ENCODE measurements at places on chromosomes 2 and 18.

- DNase-seq = no peak
Measured at GRCh38 chr18:49072524-49072934, 121.8 kb upstream of the SMAD7 start.

DNA sequence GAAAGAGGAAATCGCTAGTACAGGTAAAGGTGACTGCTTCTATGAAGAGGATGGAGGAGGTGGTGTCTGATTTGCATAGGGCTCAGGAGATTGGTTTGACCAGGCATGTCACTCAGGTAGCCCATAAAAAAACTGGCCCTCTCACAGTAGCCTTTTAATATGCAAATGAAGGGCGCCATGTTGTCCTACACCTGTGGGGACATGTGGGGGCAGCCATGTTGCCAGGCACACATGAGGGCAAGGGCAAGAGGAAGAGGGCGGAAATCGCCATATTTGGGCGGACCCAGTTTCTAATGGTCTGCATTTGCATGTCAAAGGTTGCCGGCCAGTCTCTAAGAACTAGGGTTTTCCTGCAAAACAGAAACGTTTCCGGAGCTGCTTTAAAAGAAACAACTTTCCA is 1330.6 kb downstream of the DSC3 start:
- DNase-seq = no peak

GRCh38 chr2:107197594-107198294 is 311.8 kb upstream of the ST6GAL2 start:
- DNase-seq = no peak

- DNase-seq = no peak
Measured at GRCh38 chr18:9834551-9834950, 51.2 kb upstream of the TXNDC2 start.

DNA sequence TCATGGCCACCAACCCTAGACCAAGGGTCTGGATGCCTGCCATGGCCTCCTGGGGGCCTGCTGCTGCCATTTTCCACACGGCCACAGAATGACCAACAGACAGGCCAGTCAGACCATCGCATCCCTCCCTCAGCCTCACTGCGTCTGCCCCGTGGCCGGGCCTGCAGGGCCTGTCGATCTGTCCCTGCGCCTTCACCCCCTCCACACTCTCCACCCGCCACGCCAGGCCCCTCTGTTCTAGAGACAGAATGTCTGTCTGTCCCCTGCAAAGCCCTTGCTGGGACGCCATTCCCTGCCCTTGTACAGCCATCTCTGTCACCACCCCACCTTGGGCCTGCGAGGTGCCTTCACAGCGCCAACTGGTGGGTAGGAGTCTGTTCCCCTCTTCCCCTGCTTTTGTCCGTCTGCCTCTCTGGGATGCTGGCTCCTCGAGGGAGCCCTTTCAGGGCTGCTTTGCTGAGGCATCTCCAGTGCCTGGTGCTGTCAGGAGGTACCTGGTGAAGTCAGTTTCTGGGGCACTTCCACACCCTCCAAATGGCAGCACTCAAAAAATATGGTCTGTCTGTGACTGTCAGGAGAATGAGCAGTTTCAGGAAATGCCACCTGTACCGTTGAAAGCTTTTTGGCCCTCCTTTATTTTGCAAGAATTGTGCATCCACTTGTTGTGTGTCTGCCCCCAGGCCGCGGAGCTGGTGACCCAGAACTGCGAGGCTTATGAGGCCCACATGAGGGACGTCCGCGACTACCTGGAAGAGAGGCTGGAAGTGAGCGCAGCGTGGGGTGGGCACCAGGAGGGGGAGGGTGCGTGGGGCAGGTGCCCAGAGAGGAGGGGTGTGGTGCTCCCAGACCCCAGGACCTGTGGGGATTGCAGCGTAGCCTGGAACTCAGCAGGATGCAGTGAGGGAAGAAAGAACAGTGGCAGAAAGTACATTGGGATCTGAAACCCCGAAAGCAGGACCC is 6.7 kb upstream of the ESPNL start:
- no peak for DNase-seq

DNA sequence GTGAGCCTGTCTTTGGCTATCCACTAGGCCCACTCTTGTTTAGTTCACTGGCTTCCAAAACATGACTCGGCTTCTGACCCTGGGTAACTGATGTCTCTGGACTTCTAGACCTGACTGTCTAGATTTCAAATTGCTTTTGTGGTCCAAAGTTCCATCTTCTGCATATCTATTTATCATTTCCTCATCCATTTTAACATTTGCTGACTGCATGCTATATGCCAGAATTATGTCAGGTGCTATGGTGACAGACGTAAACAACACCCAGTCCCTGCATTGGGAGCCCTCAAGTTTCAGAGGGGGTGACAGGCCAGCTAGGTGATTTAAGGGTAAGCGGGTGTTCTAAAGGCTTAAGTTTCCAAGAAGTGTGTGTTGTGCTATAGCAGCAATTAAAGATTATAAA is 140.9 kb downstream of the PIEZO2 start:
- DNase-seq = no peak

DNA sequence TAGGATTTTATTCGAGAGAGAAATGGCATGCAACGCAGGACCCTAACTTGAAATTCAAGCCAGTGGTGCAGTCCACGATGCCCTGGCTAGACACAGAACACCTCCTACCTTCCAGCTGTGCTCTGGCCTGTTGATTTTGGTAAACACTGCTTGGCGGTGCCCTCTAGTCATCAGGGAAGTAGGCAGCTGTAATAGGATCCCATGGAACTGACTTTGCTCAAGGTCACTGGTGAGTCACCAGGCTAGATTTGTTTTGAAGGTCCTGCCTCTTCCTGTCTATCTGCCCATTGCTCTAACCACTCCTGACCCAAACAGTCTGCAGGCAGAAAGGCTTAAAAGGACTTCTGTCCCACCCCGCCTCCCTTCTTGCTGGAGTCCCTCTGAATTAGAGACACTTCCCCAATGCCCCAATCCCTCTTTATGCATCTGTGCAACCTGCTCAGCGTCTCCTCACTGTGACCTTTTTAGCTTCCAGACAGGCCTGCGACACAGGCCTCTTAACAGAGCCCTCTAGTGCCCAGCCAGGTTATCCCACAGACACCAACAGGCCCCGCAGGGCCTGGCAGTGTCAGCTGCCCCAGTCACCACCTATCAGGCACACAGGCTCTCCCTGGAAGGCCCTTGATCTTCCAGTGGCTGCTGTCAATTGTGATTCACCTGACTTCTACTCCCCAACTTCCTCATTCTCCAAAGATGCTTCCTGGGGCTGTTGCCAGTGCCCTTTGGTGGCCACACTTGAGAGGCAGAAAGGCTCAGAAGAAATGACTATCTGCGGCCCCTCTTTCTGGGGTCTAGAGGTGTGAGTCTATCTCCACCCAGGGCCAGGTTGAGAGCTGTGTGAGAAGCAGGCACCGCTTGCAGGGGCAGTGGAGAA is 5.2 kb downstream of the TMEM127 start:
- DNase-seq = no peak

DNA sequence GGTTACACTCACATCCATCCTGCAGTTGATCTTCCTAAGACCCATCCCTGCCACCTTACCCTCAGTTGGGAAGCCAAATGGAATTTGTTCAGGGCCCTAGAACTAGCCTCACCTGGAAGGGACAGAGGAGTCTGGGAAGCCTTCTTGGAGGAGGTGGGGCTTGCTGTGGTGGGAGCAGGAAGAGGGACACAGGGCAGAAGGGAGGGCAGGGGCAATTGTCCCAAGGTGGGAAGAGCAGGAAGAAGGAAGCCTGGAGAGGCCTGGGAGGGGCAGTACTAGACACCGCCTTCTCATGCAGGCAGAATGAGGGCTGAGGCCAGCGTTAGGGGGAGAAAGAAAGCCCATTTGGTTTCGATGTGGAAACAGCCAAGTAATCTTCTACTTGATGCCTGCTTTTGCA is 34.1 kb upstream of the ASPRV1 start:
- DNase-seq = no peak

DNA sequence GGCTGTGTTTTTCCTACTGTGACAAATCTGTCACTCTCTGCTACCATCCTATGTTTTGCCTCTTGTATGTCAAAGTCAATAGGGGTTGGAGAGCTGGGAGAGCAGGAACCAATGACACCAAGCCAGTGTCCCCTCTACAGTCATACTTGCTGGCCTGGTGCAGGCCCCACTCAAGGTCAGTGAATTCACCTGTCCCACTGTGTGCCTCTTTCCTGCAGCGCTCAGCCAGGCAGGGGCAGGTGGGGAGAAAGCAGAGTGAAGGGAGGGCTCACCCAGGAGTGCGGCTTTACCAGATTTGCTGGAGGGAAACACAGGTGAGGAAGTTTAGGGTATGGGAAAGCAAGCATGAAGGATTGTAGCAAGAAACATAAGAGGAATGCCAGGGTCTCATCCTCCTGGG is 114.5 kb downstream of the GYPC start:
- no peak for DNase-seq

GRCh38 chr2:216947055-216947454 is 87.2 kb upstream of the TNP1 start:
- DNase-seq = no peak

DNA sequence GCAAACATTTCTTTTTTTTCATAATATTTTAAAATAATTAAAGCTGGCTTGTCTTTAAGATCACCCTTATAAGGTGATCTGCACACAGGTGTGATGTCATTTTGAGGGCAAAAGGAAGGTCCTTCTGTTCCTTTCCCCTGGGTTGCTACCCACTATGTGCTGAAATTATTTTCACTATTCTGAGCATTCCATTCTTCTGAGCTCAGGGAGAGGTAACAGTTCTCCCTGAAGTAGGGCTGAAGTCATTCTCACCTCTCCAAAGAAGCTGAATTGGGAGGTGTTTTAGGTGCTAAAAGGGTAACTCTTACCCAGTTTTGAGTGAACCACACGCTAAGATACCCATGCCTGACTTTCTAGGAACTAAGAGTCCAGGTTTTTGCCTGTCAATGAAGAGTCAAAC is 247.6 kb downstream of the SLC4A3 start:
- DNase-seq = no peak

- no peak for DNase-seq
Measured at GRCh38 chr18:73975266-73975665, 172.4 kb downstream of the FBXO15 start.

DNA sequence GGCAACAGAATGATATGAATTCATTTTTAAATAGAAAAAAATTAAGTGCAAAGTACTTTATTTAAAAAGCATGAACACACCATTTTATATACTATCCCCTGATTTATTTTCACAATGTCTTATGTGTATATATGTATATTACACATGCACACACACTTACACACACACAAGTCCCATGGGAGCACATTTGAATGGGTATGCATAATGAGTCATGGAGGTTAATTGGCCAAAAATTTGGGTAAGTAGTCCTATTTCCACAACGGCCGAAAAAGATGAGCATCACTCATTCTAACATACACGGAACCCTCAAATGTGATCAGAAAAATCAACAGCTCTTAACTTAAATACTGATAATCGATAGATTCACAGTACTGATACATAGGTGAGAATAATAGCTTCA is 97.4 kb upstream of the NABP1 start:
- DNase-seq = no peak

DNA sequence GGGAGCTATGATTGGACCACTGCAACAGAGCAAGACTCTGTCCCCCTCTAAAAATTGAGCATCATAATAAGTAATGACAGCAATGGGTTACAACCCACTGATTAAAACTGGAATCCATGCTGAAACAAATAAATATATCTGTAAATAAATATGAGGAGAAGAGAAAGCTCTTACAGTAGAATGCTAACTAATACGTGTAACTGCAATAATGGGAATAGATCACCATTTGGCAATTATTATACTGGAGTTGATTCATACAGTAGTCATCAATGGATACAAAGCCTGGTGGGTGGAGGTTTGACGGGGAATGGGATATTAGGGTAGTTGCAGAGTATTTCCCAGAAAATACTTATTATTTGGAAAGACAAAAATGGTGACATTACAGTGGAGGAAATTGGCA is 6.1 kb upstream of the INO80B start:
- DNase-seq = no peak

DNA sequence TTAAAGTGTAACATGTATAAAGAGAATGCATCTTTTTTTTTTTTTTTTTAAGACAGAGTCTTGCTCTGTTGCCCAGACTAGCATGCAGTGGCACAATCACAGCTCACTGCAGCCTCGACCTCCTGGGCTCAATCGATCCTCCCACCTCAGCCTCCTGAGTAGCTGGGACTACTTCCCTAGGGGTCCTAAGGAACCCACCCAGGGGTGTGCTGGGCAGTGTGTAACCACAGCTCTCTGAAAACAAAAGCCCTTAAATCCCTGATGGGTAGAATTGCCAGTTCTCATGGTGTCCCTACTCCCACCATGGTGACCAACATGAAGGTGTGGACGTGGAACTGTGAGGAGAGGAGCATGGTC is 105.6 kb upstream of the ST3GAL5 start:
- no peak for DNase-seq

DNA sequence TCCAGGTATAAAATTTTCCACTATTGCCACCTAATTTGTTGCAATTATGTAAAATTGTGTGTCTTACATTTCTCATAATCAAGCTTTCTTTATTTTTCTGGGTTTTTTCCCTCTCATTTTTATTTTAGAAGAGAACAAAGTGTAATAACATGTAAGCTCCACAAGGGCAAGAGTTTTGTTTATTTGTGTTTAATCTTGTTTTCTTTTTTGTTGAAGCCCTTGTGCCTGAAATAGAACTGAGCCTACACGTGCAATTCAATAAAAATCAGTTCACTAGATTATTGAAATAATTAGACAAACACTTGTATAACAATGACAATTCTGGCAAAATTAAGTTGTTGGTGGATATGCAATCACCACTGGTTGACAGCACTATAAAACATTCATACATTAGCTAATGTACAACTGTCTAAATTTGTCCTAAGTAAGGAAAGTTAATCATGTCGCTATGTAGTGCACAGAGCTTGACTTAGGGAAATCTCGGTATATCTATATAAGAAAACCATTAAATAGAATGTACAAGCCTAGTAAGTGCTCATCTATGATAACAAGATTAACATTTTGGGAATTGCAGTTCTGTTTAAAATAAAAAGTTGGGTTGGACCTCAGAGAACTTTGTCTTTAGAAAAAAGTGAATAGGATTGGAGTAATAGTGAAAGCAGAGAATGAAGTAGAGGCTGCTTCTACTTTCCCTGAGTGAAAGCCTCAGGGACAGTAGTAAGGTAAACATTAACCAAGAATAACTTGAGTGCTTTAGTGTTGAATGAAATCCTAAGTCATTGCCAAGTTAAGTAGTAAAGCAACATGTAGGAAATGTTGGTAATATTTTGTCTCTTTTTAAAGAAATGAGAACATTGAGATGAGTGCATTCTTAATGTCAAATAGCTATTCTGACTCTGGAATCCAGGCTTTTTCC is 37.4 kb upstream of the NOL4 start:
- no peak for DNase-seq

- DNase-seq = no peak
Measured at GRCh38 chr18:79926306-79926705, 25.1 kb downstream of the SLC66A2 start.

DNA sequence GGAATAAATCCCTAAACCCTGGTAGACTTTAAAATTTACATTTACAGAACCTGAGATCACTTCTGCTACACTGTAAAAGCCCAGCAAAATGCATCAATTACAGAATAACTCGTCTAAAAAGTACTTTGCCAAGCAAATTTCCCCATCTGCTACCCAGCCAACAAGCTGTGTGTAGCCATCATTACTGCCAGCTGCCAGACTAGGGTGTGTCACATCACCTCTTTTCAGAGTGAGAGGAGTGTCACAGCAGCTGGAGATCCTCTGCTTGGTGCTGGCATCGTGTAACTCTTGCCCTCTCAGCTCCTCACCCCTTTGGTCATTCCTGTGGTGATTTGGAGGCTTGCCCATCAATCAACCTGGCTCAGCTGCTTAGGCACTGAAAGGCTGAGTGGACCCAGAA is 340.4 kb upstream of the MMADHC start:
- no peak for DNase-seq

- no peak for DNase-seq
Measured at GRCh38 chr2:69559442-69560146, 83.9 kb downstream of the AAK1 start.

GRCh38 chr2:237864940-237865622 is 5.7 kb downstream of the RAMP1 start:
- DNase-seq = no peak

GRCh38 chr2:22340716-22341115 is 1044.3 kb upstream of the KLHL29 start:
- DNase-seq = no peak

All from stimulated activated CD4-positive, alpha-beta T cell treated with anti-CD3 and anti-CD28 coated beads, Interleukin-1b, Interleukin-23, amount 100 ng/mL, for 24 hours (primary cell).